ENCODE measurements at places on chromosomes 2 and 18. TPM values are rescaled to one million over a fixed set of nuclear protein-coding genes. Genes with fewer than 3 reads are reported as not detected.

Gene SIX3
- not detected for total RNA-seq

Gene TMEM178A
- total RNA-seq, result 6.0 TPM

Gene FTCDNL1
- 5.0 TPM for total RNA-seq

Gene SPOPL
- total RNA-seq, result 20.4 TPM

Gene ASB18
- total RNA-seq, result 2.5 TPM

Gene GPAT2
- 3.1 TPM for total RNA-seq

Gene CCDC88A
- 30.9 TPM for total RNA-seq
